ENCODE measurements at places on chromosomes 7 and 10. TPM values are rescaled to one million over a fixed set of nuclear protein-coding genes. Genes with fewer than 3 reads are reported as not detected.
A peak's percentile ranks its signal among the peaks of the same experiment; 100 is the strongest.

DNA sequence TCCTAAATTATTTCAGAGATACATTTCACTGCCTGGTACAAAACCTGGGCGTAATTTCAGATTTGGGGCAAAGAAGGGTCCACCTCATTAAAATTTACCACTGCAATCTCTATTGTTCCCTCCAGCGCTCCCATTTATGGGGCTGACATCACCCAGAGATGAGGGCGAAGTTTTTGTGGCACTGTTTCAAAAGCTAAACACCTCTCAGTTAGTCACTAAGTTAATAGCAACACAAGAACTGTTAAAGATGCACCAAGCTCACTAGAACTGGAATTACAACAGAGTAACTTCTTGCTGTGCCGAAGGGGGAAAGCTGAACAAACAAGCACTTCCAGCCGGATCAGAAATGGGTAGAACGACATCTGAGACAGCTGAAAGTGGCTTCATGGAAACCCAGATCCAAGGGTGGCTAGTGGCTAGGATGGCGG, 179.4 kb downstream of the GATA3 start:
- DNase-seq, result no peak

DNA sequence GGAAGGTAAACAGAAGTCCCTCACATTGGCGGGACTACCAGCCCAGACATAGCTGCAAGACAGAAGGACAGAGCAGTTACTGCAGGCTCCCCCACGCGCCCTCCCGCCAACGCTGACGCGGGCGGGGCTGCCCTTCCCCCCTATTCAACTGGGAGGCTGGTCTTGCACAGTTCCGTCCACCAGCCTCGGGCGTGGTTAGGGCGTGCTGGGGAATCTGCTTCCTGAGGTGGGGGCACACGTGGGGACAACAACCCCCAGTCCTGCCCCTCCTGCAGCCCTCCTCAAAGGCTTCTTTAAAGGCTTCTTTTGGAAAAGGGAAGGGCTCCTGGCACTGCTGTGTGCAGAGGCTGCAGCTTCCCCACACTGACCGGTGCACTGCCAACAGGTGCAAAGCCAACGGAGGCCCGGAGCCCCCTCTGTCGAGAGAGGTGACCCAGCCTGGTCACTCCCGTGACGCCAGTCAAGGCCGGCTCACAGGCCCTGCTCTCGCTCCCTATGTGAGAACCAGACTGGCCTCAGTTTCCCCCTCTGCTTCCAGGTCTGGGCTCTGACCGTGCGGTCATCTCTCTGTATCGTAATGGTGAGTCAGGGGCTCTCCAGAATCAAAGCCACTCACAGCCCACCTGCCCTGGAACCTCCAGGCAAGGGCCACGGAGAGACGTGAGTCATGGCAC, 126.0 kb downstream of the EBF3 start:
- DNase-seq, result no peak

DNA sequence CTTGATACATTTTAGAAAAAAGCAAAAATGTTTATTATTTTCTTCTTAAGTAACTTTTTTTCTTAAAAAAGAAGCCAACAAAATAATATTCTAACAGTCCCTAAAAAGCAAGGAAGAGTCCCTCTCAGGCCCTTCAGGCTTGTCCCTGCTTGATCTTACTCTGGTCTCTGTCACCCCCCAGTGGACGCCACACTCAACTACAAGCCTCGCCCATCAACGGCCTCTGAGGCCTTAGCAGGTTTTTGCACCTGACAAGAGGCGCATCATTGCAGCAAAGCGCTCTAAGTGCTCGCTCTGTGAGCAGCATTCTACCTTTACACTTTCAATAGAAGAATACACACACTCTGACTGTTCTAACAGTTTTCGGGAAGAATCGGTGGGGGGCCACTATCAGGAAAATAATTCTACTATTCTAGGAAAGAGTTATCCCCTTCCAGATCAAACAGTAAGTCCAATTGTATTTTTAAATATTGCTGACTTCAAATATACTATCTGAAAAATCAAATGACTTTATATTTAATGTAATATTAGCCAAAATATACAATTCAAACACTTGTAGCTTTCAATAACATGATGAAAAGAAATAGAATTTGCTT, 139.2 kb downstream of the USP6NL start:
- DNase-seq, result peak; percentile 56

GRCh38 chr10:127878475-127879055, 14.2 kb downstream of the CLRN3 start:
- DNase-seq, result no peak

DNA sequence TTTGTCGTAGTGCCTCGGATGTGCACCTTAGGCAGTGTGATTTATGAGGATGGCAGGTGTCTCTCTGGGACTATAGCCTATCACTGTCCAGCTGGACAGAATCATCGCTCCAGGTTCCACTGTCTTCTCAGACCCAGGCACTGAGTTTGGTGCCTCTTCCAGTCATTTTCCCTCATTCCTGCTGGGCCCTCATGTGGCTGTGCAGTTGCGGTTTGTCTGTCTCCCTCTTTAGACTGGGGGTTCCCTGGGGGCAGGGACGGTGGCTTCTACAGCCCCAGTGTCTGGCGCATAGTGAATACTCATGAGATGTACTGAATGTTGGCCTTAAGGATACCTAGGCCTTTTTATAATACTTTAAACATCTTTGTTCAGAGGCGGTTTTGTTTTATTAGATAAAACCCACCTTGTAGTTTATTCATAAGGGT, 28.9 kb downstream of the CCM2 start:
- no peak for DNase-seq

DNA sequence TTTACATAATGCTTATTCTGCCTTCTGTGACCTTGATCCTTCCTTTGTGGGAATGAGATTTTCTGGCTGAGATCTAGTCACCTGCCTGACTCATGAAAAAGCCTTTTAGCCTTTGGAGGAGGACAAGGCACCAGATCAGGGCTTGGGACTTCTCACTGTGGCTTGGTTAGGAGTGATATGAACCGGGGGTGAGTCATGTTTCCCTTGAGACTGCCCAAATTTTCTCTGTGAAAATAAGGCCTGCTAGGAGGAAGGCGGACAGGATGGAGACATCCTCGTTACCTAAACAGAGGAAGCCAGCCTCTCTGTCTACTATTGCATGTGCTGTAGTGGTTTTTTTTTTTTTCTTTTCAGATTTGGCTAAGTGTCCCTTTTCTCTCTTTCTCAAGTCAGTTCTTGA, 57.8 kb downstream of the EVX1 start:
- no peak for DNase-seq

GRCh38 chr7:88885131-88885530, 89.6 kb upstream of the TEX47 start:
- DNase-seq, result no peak

DNA sequence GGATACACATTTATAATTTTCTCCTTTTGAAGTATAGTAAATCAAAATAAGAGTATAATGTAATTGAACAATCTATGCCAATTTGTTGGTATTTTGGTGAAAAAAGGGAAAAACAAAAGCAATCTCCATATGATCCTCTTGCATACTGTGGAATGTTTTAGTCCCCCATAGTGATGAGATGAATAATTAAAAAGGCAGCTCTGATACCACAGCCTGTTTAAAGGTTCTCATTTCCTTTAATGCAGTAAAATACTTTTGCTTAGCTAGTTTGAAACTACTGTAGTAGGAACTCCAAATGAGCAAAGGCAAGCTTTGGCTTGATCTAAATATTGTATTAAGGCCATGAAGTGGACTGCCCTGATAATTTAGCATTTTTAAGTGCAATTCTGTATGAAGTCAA, 77.6 kb downstream of the VTI1A start:
- DNase-seq, result no peak

DNA sequence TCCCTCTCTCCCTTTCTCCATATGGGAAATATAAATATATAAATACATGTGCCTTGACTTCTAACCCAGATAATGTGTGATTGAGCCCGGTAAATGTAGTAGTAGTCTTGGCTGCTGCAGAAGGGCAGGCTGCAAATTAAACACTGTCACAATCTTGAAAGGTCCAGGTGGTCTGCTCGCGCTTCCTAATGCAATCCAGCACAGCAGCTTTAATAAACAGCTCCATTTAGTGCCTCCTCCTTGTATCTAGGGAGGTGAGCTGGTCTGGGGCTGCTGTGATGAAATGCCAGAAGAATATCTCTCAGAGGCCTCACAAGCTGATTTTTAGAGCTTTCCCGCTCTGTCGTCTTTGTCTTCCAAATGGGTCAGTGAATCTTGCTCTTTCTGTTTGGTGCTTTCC, 782 bp downstream of the POU6F2 start:
- no peak for DNase-seq

- no peak for DNase-seq
These were observed 45.0 kb upstream of the MGAM2 start for GRCh38 chr7:142066536-142066935.

- no peak for DNase-seq
These were observed 100.2 kb upstream of the SP4 start for GRCh38 chr7:21327422-21328409.

GRCh38 chr7:99943641-99944496, 14.4 kb upstream of the GJC3 start:
- DNase-seq, result no peak

- DNase-seq, result no peak
These were observed 189.9 kb downstream of the MTERF1 start for GRCh38 chr7:91690541-91691070.

- peak; percentile 20 for DNase-seq
These were observed 34.4 kb downstream of the PLEKHA8 start for GRCh38 chr7:30062587-30062986.

DNA sequence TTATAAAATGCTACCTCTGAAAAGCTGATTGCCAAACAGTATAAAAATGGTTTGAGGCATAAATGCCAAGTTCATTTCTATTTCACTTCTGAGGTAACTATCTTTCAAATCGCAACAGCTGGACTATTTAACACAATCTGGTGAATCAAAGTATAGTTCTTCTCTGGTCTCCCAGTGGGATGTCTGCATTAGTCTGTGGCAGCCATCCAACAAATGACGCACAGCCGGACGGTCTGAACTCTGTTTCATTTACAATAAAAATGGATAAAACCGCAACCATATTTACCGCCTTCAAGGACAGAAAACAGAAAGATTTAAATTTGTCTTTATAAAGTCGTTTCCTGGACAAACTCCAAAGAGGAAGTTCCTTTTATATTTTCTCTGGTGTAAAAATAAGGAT, 41.9 kb downstream of the ENO4 start:
- DNase-seq, result no peak

DNA sequence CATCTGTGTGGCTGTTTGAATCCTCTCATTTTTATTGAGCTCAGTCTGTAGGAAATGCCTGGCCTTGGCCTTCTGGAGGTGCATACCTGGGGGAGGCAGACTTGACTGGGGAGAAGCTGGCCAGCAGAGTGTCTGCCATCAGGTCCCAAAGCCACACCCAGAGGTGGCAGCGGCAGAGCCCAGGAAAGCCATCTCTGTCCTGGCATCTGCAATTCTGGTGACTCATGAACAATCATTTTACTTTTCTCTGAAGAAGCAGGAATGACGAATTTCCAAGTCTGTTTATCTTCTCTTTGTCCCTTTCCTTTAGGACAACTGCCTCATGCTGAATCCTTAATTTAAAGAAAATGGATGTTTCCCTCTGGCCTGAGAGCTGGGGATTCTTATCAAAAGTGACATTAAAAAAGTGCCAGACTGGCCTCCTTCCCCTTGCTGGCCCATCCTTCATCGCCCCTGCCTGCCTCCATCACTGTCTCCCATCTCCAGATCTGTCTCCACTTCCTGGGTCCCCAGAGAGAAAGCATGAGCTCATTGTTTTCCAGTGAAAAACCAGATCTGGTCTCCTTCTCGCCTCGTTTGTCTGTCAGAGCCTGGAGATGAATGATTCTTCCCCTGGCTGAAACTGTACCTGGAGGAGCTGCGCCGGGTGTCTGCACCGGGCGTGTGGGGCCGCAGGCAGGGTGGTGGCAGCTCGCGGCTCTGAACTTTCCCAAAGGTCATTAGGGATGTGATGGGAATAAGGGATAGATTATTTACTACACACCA, 124.5 kb downstream of the TMEM178B start:
- no peak for DNase-seq

- no peak for DNase-seq
These were observed 2.6 kb upstream of the GATA3 start for GRCh38 chr10:8051851-8052257.

DNA sequence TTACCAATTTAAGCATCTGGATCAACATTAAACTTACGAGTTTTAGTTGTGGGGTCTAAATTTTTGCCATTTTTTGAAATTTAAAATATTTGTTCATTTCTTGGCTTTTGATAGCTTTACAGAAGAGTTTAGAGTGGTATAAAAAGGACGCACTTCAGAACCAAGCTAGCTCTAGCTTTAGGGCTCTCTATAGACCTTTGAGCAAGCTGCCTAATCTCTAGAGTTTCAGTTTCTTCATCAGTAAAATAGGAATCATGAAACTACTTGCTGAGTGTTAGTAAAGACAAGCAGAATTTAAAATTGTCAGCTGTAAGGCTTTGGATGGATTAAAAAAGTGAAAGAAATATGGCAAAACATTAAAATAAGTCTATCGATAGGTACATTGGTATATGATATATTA, 266.5 kb downstream of the IPMK start:
- DNase-seq, result no peak

GRCh38 chr10:101157756-101158458, 26.8 kb downstream of the TLX1 start:
- no peak for DNase-seq

GRCh38 chr7:121924269-121925186, 51.6 kb downstream of the PTPRZ1 start:
- no peak for DNase-seq

DNA sequence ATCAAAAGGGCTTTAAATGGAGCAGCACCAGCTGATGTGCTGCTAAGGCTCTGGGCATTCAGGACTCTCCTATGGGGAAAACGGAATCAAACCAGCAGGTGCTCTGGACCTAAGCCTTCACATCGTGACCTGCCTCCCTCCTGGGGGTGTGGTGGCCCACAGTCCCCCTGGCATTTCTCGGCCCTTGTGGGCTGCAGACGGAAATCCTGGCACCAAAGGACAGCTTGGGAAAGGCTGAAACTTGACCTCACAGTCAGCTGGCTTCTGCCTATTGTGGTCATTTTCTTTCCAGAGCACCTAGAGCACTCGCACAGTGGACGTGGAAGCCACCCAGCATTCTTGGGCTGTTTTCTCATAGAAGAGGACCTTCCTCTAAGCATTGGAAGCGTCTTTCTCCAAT, 74.8 kb downstream of the TPST1 start:
- DNase-seq, result no peak

HGF gene
- total RNA-seq, result not detected

TMEM213 gene
- not detected for total RNA-seq

POU6F2 gene
- not detected for total RNA-seq

TNS3 gene
- 20.0 TPM for total RNA-seq

MAT1A gene
- 0.61 TPM for total RNA-seq

OR6B1 gene
- not detected for total RNA-seq

RNF148 gene
- 0.25 TPM for total RNA-seq

PIP gene
- total RNA-seq, result not detected

CALU gene
- 172 TPM for total RNA-seq

PTER gene
- total RNA-seq, result 32.0 TPM

PRKG1 gene
- 0.81 TPM for total RNA-seq

FBXL13 gene
- total RNA-seq, result 38.7 TPM

HOXA3 gene
- total RNA-seq, result 5.8 TPM

AKR1C4 gene
- not detected for total RNA-seq
